ENCODE measurements at places on chromosomes 3 and 15.
A peak's percentile ranks its signal among the peaks of the same experiment; 100 is the strongest.

- DNase-seq, result peak; percentile 3
These were observed 212.5 kb downstream of the BCHE start for GRCh38 chr3:165624761-165625160.

DNA sequence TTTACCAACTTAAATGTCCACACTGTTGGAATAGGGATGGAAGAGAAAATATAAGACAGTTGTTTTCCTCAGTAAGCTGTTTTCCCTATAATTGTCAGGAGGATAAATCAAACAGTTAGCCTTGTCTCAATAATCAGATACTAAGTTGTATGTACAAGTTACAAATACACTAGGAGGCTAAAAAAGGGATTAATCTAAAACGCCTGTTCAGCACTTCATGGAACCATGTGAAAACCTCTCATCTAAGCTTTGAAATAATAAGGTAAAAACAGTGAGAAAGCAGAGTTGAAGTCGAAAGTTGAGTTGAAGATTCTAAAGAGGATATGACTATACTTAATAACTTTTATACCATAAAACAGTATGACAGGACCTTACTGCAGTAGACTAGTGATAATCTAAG lies 62.0 kb downstream of the CALML4 start:
- DNase-seq, result no peak

DNA sequence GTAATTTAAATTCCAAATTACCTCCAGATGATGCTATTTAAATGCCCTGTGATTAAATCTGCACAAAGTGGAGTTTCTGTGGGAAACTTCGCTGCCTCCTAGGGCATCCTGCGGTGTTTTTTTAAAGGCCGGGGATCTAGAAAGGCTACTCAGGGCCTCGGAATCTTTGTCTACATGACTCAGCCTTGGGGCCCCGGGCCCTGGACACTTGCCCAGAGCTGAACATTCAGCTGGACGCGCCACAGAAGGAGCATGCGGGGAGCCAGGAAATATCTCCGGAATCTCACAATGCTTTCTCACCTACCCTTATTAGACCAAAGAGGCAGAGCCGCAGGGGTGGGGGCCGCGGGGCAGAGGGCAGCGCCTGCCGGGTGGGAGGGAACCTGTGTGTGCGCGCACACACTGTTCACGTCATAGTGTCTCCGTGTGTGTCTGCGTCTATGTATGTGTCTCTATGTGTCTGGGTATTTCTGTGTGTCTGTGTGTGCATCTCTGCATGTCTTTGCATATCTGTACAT lies 145.5 kb upstream of the TPM1 start:
- peak; percentile 90 for DNase-seq

DNA sequence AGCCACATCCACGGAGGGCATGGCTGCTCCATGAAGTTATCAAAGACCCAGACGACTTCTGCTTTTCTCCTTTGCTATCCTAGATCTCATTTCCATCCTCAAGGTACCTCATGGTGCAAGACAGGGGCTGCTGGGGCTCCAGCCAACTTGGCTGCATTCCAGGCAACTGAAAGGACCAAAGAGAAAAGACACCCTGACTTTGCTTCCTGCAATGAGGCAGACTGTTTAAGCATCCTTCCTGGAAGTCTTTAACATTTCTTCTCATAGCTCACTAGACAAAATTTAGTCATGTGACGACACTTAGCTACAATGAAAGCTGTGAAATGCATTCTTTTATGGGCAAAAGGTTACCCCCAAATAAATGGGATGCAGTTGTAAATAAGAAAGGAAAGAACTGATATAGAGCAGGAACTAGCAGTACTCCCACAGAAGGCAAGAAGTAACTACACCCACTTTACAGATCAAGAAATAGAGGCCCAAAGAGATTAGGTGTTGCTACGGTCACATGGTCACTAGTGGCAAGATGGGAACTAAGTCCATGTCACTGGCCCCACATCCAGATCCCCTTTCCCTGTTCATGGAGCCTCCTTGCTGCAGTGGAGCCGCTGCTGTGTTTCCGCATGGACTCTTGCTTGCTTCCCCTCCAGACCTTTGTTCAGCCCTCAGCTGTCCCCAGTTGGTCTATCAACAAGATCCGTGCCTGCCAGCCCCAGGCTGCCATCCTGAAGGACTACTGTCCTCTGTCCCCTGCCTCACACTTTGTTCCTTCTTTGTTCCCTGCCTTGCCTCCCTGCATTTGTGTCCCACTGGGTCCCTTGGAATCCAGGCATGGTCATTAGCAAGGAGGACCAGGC lies 107.0 kb downstream of the XXYLT1 start:
- no peak for DNase-seq

All from ELF-1 (cell line).